GM12878 (cell line): ENCODE measurements at places on chromosomes 1 and 21. TPM values are rescaled to one million over a fixed set of nuclear protein-coding genes. Genes with fewer than 3 reads are reported as not detected.

DNA sequence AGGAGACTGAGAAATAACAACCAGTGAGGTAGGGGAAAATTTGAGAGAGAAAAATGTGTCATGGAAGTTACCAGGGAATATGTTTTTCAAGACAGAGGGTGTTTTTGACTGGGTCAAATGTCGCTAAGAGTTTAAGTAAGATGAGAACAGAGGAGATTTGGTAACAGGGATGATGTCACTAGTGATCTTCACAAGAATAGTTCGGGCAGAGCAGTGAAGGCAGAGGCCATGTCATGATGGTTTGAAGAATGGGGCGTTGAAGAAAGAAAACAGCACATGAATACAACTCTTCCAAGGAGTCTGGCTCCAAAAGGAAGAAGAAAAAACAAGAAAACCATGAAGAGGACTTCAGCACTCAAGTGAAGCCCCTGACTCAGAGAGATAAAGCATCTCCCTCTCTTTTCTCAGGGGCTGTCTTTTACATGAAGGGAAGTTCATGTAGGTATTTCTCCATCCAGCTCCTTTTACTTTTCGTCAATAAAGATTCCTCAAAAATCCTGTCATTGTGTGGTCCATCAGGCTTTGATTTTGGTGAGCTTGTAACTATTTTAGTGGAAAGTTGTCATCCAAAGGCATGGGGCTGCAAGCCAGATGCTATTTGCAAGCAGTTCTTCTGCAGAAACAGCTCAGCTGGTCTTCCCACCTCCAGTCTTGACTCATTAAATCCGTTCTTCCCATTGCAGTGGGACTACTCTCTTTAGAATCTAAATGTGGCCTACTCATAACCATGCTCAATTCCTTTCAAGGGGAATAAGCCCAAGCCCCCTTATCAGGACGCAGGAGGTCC, 397.3 kb downstream of the LMX1A start:
- DNase-seq: no peak

GRCh38 chr21:27769763-27770162, 802.9 kb upstream of the ADAMTS5 start:
- DNase-seq: no peak

GRCh38 chr1:194538453-194538852, 1352.0 kb upstream of the B3GALT2 start:
- no peak for DNase-seq

AGBL4 gene
- not detected in 2 replicates for total RNA-seq

HCRTR1 gene
- not detected in 2 replicates for total RNA-seq

REN gene
- not detected in 2 replicates for total RNA-seq

OR2T29 gene
- 3.4 and 4.6 TPM in 2 replicates for total RNA-seq

RHCE gene
- total RNA-seq: 0.18 TPM in 1 of 2 replicates, not detected in the other
